ENCODE measurements at places on chromosomes 6 and 20. TPM values are rescaled to one million over a fixed set of nuclear protein-coding genes. Genes with fewer than 3 reads are reported as not detected.

FRMD1 gene
- total RNA-seq: not detected

HLA-DOB gene
- total RNA-seq: 2.4 TPM

DSP gene
- total RNA-seq: 0.04 TPM

ZNF217 gene
- total RNA-seq: 97.5 TPM

BMP6 gene
- not detected for total RNA-seq

ENPP5 gene
- total RNA-seq: 0.23 TPM

SLC22A16 gene
- not detected for total RNA-seq

LPIN3 gene
- 4.6 TPM for total RNA-seq

GGT7 gene
- 5.7 TPM for total RNA-seq

SDC4 gene
- 8.1 TPM for total RNA-seq

C6orf58 gene
- total RNA-seq: not detected

HLA-DRA gene
- total RNA-seq: 73.7 TPM

PARD6B gene
- total RNA-seq: 4.2 TPM

TREM1 gene
- 0.40 TPM for total RNA-seq

XKR7 gene
- 0.05 TPM for total RNA-seq

Measured in activated CD4-positive, alpha-beta T cell treated with anti-CD3 and anti-CD28 coated beads, Interleukin-2, amount 10 ng/mL, durations not matched to agents 7 days and 5 days (primary cell).